Esophagus squamous epithelium (tissue), 5 donors: ENCODE measurements at places on chromosomes 2 and 18.

GRCh38 chr2:191680639-191681038 lies 2.7 kb downstream of the NABP1 start:
- no peak for DNase-seq

- DNase-seq: no peak
Measured at GRCh38 chr2:242019344-242019743, 149.8 kb downstream of the RTP5 start.

DNA sequence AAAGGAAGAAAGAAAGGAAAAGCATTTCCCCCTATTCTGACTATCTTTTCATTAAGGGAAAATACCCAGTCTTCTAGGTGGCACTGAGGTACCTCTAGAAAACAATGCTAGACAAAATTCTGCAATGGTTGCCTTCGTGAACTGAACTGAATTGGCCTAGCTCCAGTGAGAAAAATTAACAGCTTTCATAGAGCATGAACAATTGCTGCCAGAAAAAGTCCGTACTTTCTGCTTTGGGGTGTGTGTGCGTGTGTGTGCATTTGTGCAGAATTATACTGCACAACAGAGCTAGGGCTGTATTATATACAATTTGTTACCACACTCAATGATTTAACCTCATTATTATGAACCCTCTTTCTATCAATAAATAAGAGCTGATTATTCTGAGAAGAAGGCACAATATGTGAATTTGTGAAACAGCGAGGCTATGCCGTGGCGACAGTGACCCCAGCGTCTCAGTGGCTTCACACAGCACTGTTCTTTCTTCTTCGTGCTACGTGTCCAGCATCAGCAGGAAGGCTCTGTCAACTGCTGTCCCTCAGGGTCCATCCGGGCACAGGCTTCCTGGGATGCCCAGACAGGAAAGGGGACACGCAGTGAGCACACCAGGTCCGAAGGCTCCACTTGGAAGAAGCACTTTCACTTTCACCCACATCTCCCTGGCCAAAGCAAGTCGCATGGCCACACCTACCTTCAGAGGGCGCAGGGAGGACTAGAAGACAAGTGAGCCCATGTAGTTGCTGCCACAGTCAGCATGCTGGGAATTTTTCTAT lies 47.5 kb downstream of the PTGR3 start:
- DNase-seq: no peak

DNA sequence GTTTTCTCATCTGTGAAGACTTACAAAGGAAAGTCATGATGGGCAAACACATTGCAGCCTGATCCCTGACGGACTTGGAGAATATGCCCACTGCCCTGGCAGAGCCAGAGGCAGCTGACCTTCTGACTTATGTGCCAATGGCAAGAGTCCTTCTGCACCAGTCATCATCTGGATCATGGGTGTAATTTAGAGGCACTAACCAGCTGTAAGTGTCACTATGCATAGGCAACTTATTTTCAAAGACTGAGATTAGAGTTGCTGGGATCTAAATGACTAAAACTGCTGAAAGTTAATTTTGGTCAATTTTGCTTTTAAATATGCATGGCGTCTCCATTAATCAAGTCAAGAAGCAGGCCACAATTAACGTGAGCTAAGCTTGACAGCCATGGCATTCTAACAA lies 261.2 kb downstream of the BCL11A start:
- DNase-seq: no peak

GRCh38 chr18:3585656-3586509 lies 135.9 kb downstream of the TGIF1 start:
- DNase-seq: peak; percentile 10

GRCh38 chr2:238143239-238143951 lies 4.9 kb downstream of the KLHL30 start:
- DNase-seq: no peak

- no peak for DNase-seq
Measured at GRCh38 chr2:45268631-45269030, 259.4 kb upstream of the SIX2 start.

GRCh38 chr2:50125246-50125645 lies 906.7 kb downstream of the NRXN1 start:
- no peak for DNase-seq

DNA sequence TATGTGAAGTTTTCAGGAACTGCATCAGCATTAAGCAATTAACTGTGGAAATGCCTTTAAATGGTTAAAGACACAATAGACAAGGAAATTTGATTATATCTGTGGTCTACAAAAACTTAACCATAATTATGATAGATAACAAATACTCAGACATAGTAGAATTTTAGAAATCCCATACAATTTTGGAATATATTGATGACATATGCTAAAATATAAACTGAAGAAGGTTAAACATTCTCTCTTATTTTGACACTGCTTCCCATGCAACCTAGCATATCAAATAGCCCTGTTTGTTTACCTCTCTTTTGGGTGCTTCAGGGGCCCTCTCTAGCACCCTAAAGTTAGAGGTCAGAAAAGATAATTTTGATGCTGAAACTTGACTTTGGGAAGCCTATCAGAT lies 1274.8 kb upstream of the SLC39A10 start:
- no peak for DNase-seq

GRCh38 chr2:102144128-102144527 lies 1.6 kb downstream of the IL1R1 start:
- DNase-seq: no peak

DNA sequence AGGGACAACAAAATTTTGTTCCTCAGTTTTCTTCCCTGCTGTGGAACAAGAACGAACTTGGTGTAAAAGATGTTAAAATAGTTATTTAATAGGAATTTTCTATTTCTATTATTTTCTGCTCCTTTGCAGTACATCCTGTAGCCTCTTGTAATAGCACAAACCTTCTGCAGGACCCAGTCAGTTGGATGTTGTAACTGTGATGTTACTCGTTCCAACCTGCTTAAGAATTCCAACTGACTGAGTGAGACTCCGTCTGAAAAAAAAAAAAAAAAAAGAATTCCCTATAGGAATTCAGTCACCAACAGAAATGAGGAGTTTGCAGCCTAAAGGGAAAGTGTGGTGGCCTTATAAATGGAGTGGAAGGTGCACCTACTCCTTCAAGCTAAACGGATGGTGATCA lies 46.4 kb upstream of the CDH20 start:
- no peak for DNase-seq

DNA sequence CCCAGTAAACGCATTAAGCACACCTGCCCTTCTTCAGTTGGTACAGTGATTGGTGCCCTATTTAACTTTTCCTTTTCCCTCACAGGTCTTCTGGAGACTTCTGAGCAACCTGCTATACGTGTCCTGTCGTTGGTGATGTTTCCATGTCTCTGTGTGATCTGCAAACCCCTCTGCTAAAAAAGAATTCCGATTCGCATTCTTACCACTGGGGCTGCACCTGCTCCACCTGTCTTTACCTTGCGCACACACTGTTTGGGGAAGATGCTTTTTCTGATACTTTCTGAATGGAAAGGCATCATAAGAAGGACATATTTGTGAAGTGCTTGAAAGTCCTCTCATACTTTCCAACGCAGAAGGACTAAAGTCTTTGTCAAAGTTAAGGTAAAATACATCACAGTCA lies 323.9 kb upstream of the SOX11 start:
- no peak for DNase-seq

DNA sequence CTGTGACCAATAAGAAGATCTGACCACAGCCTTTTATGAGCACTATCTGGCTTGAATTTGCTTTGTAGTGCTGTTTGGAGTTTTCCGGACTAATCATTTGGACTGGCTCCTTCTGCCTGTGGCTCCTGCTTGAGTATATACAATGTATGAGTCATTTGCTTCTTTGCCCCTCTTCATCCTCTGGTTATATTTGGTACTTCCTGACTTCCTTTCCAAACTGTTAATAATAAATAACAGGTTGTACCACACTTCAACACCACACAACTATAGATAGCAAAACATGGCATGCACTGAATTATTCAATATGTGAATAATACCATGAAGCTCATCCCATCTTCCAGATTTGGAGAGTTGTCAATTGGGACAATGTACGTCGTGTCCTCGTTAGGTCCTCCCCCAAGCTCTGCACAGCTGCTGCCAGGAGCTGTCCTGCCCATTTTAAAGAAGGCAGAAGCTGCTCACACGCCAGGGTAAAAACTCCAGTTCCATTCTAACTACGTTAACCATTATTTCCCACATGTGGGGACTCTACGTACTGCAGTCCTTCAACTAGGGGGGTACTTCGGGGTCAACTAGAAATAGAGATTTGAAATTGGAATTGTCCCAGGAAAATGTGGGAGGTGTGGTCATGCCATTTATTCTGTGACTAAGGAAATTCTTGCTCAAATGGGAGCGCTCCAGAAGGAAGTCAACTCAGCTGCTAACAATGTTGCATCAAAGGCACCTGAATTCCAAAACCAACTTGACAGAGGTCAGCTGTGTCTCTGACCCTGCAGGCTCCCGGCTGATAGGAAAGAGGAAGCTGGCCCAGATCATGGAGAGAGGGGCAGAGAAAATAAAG lies 38.1 kb downstream of the ST8SIA5 start:
- no peak for DNase-seq

DNA sequence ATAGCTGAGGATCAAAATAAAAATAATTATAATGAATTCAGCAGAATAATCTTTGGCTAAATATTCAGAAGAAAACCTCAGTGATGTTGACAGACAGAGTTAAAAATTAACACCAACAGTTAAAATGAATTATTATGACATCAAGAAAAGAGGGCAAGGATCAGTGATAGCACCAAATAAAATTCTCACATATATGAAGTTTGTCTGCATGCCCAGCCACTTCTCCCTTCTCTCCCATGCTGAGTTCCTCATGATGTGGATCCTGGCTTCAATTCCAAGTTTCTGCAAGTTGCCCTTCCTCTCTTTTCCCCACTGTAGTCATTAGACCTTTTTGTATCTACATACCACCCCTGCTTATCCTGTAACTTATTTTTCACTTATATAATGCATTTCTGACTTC lies 6.8 kb downstream of the STRADB start:
- DNase-seq: no peak

DNA sequence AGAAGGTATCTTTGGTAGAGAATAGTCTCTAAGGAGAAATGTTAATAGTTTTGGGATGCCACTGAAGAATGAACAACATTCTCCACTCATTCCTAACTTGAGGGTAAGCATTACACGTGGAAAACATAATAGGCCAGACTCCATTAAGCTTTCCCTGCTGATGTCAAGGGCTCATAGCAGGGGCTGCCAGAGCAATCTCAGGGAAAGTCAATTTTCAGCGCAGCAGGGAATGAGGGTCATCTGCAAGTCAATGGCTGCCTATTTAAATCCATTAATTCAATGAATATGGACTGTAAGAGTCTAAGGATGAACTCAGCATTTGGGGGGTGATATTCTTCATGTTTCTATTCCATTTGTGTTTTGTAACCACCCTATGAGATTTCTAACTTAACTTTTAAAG lies 144.2 kb upstream of the ARL4C start:
- DNase-seq: no peak

DNA sequence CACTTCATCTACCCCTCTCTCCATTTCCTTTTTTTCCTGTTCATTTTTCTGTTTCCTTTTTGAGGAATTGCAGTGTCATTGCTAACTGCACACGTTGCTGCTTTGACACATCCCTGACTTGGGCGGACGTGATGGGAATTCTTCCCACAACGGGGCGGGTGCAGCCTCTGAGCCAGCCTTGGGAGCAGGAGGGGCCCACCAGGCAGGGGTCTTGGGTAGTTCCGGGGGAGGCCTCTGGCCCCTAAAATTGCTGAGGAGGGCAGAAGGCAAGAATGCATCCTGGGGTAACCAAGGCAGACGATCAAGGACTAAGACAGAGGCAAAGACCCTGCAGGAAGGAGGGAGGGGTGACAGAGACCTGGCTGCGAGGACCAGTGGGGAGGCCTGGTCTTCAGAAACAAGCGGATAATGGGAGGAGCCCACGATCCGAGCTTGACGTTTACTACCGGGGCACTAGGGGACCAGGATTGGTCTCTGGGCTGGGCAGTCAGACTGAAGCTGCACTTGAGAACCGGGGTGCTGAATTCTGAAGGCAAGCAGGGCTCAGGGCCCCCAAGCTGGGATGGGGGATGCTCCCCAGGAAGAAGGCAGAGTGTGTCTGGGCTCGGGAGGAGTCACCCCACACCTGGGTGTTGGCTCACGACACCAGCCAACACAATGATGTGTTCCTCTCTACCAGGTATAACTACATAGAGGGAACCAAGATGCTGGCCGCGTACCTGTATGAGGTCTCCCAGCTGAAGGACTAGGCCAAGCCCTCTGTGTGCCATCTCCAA lies 14.8 kb upstream of the CNDP1 start:
- no peak for DNase-seq

GRCh38 chr18:58609536-58609993 lies 19.3 kb downstream of the ALPK2 start:
- no peak for DNase-seq

DNA sequence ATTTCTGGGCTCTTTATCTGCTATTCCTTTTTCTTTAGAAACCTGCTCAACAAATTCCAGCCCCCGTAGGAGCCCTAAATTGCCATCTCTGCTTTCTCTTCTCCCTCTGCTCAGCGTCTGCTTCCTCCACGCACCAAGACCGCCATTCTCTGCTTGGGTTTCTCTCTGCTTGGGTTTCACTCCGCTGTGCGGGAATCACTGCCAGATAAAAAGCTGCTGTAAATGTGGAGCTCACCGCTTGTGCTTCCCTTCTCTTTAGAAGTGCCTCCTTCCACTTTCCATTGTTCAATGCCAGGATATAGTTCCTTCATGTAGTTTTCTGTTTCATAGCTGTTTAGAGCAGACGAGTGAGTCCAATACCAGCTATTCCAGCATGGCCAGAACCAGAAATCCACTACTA lies 45.9 kb downstream of the TMEM237 start:
- DNase-seq: no peak

- DNase-seq: no peak
Measured at GRCh38 chr18:6482198-6482977, 67.7 kb upstream of the L3MBTL4 start.

- no peak for DNase-seq
Measured at GRCh38 chr2:40412456-40412855, 39.4 kb downstream of the SLC8A1 start.

DNA sequence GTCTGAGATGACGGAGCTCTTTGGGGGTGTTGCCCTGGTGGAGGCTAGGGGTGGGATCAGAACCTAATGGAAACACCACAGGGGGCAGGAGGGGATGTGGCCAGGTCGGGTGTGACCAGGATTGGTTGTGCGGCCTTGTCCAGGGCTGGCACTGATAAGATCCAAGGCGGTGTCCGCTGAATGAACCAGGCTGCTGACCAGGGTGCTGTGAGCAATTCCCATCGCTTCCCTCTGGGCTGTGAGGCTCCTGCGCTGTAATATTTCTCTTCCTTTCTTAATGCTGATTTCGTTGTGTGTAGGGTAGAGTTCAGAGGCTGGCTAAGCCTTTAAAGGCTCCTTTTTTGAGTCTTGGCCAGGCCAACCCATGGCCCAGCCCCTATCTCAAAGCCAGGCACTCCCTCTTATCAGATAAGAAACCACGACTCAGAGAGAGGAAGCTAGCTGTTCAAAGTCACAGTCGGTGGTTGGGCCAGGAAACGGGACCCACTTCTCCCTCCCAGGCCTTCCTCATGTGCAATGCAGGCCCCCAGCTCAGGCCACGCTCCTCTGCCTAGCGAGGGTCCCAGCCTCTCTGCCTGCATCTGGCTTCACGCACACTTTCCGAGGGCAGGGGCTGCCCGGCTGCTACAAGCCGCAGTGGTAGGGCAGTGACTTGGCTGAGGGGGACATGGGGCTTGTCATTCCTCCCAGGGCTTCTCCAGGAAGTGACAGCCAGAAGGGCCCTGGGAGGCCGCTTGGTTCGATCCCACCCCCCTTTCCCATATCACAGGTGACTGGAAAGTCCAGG lies 26.0 kb upstream of the FOSL2 start:
- DNase-seq: no peak

- no peak for DNase-seq
Measured at GRCh38 chr2:38106405-38107094, 30.6 kb upstream of the CYP1B1 start.

GRCh38 chr18:24991141-24992060 lies 360.6 kb downstream of the ZNF521 start:
- DNase-seq: no peak
